ENCODE measurements at places on chromosomes 13 and 19.

- no peak for DNase-seq
These were observed 566 bp downstream of the MPV17L2 start for GRCh38 chr19:18193388-18194180.

GRCh38 chr19:989381-990081, 5.4 kb downstream of the WDR18 start:
- no peak for DNase-seq

DNA sequence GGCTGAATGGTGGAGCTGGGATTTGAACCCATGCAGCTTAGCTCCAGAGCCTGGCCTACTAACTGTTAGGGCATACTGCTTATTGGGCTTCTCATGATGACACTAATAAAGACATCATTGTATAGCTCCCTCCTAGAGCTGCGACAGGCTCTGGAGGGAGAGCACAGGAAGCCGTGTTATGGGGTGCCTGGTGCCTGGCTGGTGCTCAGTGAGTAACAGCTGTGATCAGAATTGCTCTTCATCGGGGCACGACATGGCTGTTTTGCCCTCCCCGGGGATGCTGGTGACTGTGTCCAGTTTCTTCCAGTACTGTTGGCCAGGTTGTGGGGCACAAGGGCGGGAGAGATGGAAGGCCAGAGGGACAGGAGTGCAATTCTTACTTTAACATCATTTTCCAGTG, 5.1 kb downstream of the LYPD5 start:
- no peak for DNase-seq

GRCh38 chr19:55304980-55305379, 20.2 kb downstream of the TMEM150B start:
- no peak for DNase-seq

GRCh38 chr13:72990953-72991352, 67.9 kb upstream of the KLF5 start:
- no peak for DNase-seq

GRCh38 chr19:31015778-31016177, 333.5 kb downstream of the TSHZ3 start:
- DNase-seq = no peak

DNA sequence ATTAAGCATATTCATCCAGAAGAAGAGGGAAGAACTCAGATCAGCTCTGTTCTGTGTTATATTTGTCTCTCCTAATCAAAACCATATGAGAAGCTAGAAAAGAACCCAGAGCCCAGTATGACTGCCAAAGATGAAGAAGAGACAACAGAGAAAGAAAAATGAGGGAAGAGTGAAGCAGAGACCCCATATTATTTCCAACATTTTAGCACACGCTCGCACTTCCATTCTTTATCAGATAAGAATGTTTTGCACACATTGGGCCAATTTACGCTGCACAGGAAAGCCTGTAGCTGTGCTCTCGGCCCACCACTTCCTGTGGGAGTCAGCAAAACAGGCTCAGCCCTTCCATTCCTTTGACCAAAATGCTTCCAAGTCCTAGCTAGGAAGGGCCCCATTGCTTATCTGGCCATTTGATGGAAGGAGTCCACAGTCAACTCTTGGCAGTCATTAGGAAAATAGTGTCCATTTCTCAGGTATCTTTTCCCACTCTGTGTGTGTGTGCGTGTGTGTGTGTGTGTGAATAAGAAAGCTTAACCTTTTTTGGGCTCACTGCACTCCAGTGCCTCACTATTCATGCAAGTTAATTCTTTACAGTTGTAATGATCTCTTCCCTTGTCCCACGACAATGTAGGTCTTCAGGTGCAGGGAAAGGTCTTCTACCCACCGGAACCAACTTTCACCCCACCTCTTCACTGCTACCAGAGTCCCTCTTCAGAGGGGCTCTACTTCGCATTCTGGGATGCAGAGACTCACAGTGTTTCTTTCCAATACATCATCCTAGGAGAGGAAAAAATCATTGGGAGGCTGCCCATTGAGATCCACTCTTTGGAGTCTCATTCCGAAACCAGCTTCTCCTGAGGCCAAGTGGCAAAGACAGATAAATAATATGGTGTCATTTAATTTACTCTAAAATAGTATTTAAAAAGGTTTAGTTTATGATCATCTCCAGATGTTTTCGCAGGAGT, 237.5 kb downstream of the COG6 start:
- DNase-seq = no peak

DNA sequence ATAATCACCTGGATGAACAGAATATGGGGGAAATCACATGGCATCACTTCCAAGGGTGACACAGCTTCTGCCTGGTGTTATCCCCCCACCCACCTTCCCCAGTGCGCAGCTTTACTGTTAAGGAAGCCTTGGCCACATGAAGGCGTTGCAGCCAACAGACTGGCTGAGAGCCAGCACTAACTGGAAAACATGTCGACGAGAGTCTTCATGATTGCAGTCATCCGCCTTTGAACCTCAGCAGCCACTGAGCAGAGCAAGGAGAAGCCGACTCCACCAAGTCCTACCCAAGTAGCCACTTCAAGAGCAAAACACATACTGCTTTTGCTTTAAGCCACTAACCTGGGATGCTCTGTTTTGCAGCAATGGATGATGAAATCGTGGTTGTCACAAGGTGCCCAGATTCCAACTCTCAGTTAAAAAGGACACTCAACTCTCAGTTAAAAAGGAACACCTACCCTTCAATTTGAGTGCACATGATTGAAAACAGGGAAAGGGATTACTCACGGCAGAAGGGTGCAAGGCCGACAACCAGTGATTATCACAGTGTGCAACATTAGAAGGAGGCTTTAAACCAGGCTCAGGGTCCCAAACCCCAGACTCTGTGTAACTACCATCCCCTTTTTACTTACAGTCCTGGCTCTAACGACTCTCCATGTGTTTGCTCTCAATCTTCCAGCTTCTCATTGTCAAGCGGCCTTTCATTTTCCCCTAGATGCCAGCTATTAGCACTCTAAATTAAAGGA, 149.1 kb downstream of the KLF12 start:
- DNase-seq = peak; percentile 22

DNA sequence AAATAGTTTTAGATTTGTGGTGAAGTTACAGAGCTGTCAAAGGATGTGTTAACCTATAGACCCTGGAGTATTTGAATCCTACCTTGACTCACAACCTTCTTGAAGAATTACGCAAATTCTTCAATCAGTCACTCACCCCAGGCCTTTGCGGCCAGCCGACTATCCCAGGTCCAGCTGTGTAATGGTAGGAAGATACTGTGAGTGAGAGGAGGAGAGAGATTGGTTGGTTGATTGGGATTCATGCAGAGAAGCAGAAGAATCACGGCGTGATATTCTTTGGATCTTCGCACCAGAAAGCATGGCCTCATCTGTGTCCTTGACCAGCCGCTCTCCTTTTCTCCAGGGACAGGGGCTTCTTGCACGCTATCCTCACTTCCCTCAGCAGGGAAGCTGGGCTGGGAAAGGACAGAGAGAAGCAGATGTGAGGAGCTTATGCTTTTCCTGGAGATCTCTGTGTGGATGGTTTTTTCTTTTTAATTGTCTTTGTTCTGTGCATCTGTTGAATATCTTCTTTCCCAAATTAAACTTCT, 249.1 kb downstream of the GGACT start:
- DNase-seq = no peak

DNA sequence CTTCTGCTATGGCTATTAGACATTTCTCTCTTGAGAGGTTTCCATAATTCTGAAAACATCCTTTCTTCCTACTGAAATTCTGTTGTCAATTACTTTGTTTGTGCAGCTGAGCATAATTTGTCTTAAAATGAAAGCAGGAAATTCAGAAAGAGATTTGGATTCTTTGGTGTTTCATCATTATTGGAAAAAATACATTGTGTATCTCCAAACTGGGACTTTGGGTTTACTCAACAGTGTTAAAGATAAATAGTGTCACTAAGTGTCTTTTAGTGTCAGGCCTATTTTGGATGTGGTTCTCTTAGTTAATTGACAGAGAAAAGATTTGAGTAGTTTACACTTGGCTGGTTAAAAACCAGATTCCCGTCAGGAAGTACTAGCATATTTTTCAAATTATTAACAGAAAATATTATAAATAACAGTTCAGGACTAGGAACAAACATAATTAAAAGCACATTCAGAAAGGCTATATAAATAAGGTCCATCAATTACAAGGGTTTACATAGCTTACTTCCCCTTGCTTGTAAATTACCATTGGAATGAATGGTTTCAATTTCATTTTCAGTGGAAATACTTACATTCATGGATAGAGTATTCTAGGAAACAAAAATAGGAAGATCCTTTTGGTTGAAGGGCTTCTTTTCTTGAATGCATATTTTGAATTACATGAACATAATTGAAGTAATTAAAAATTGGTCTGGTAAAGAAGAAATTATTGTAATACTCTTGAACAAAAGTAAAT, 483.1 kb downstream of the GPC6 start:
- DNase-seq = no peak

DNA sequence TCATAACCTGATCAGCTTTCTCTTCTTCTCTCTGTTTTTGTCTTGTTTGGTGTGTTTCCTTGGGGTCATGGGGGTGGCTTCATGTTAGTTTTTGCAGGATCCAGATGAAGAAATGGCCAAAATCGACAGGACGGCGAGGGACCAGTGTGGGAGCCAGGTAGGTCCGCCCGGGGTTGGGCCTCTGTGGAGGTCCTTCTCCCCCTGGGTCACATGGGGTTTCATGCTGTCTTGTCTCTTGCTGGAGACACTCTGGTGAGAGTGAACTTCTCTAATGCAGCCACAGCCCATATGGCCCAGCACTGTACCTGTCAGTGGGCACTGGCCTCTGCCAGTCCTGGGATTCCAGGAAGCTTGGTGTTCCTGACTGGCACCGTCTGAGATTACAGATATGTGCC, 1.1 kb downstream of the CCNE1 start:
- DNase-seq = no peak

- DNase-seq = no peak
These were observed 35.6 kb upstream of the IL17D start for GRCh38 chr13:20667857-20668437.

- no peak for DNase-seq
These were observed 419.5 kb upstream of the ARGLU1 start for GRCh38 chr13:106987427-106987785.

- no peak for DNase-seq
These were observed 6.1 kb downstream of the HAUS8 start for GRCh38 chr19:17069193-17069592.

- no peak for DNase-seq
These were observed 4.0 kb upstream of the UBE2M start for GRCh38 chr19:58562122-58563033.

- DNase-seq = no peak
These were observed 92.5 kb downstream of the RAB20 start for GRCh38 chr13:110468986-110469495.

GRCh38 chr19:409516-410242, 732 bp upstream of the C2CD4C start:
- no peak for DNase-seq

DNA sequence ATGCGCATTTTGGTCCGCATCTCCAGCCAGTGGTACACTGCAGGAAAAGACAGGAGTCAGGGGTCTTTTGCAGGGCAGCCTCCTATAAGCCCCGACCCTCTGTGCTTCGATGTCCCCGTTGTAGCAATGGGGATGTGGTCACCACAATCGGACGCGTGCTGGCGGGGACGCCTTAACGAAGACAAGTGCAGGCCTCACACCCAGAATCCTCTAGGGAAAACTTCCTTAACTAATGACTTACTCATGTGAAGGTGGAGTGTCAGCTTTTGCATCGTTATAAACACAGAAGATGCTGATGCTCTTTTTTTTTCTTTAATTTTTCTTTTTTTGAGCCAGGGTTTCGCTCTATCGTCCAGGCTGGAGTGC, 22.1 kb downstream of the VASP start:
- no peak for DNase-seq

DNA sequence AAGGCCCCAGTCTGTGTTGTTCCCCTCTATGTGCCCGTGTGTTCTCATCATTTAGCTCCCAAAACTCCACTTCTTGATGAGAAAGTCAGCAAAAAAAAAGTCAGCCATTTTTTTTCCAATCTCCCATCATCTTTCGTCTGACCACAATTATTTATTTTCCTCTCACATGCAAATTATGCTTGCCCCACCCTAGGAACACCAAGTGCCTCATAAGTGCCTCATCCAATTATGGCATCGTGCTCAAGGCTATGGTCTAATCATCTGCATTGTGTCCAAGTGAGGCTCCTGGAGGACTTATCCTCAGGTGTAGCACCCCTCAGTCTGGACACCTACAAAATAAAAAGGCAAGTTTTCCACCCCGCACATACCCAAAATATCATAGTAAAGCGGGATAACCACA, 20.8 kb upstream of the IPO5 start:
- DNase-seq = no peak

- DNase-seq = no peak
These were observed 99.9 kb downstream of the COL4A2 start for GRCh38 chr13:110407021-110407420.

DNA sequence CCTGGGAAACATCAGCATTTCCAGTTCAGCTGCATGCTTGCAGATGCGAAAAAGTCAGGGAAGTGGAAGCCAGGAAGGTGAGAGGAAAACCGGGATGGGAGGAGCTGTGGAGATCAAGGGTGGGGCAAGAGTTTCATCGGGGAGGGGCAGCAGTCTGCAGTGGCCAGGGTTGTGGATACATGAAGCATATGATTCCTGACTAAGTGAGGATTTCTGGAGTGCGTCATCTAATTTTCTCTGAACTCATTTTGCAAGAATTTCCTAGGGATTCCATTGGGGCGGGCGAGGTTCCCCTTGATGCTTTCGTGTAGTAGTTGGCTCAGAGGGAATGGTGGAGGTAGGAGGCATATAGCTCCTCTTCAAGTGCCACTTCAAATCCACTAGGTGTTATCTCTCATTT, 344.1 kb upstream of the TMTC4 start:
- no peak for DNase-seq

- DNase-seq = no peak
These were observed 302.5 kb downstream of the ZNF536 start for GRCh38 chr19:30674656-30675055.

- DNase-seq = no peak
These were observed 24.2 kb upstream of the RFC3 start for GRCh38 chr13:33793726-33794125.

DNA sequence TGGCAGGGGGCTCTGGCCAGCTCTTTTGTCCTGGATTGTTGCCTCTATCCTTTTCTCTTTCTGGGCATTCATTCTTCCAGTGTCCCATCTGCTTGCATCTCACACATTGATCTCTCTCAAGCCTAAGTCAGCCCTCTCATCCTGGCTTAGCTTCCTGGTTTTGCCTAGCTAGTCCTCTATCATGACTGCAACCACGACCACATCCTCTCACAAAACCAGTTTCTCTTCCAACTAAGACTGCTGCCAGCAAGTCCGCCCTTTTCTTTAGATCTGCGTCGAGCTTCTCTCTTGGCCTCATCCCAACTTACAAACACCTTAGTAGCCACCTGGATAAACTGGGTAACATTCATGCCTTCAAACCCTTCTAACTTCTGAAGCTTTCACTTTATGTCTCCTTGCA, 212.2 kb upstream of the HTR2A start:
- no peak for DNase-seq

- no peak for DNase-seq
These were observed 1.9 kb downstream of the C19orf81 start for GRCh38 chr19:50651174-50651573.
